ENCODE measurements at places on chromosomes 12 and 14.

DNA sequence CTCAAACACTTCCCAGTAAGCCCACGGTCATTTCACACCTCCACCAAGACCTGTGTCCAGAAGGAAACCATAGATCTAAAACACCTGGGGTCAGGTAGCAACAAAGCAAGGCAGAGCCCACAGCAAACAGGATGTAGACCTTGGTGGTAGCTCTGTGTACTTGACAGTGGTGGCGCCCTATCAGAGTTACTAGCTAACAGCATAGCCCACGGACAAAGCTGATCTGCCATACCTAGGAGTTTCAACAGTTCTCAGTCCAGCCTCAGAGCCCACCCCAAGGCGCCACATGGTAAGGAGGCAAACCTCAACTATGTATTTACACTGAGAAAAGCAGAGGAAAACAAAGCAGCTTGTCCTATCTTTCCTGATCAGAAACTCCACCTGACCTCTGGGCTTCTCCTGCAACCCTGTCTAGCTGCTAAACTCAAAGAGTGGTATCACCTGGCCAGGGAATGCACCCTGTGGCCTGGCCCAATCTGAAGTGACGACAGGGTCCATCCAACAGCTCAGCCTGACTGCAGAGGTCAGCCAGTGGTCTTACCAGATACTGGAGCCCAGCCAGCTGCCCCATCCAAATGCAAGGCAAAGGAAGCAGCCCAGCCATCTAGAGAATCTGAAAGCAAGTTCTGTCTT, 46.3 kb downstream of the STON2 start:
- DNase-seq: peak; percentile 62

DNA sequence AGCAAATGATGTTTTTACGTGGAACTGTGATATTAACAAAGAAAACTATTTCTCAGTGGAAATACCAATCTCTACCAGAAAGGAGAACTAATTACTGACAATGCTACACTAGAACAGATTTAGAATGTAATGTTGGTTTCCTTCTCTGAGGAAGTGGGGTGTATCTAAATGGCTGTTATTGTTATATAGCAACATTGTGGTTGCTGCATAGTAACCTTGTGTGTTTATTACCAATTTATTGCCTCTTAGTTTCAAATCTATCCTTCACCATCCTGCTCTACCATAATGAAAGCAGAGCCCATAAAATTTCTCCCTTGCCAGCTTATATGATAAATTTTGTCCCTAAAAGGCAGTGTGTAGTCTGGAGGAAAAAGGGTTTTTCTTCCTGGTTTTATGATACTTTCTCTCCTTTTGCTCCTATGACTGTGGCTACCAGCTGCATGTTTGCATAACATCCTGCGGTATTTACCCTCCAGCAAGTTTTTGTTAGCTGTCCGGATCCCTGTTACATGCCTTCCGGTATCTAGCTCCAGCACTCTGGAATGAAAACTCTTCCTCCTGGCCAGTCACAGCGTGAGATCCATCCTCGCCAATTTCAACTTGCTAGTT, 5.7 kb upstream of the KLRK1 start:
- no peak for DNase-seq

DNA sequence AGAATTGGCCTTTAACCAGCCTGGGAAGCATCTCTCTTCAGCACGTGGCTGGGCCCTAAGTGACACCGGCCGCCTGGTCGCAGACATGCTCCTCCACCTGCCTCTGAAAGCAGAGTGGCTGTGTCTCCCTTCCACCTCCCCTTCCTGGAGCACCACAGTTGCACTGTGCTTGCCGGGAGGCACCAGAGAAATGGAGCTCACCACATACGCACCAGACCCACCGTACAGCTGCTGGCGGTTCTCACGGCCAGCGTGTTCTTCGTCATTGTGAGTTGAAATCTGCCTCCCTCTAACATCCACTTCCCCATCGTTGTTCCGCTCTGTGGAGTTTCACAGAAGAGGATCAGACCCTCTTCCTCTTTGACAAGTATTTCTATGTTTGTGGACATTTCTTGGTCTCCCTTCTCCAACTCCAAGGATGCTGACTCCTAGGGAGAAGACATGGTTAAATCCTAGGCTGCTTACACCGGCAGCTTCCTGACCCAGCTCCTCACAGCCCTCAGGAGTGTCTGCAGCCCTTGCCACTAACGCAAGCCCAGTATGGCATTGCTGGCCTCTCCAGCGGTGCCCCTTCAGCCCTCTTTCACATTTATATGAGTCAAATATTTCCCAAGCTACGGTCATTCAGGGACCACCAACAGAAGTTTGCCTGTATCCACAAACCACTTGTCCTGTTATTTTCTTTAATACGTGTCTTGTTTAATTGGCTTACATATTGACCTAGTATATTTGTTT, 11.5 kb upstream of the KRT5 start:
- no peak for DNase-seq

GRCh38 chr14:21215130-21215878, 53.9 kb downstream of the HNRNPC start:
- DNase-seq: no peak

GRCh38 chr12:114683709-114684097, 272 bp downstream of the TBX3 start:
- no peak for DNase-seq

- no peak for DNase-seq
Measured at GRCh38 chr12:51536159-51536558, 54.9 kb upstream of the SCN8A start.

GRCh38 chr14:67508956-67509355, 20.4 kb upstream of the TMEM229B start:
- DNase-seq: no peak

GRCh38 chr12:65536876-65537681, 258.6 kb downstream of the MSRB3 start:
- no peak for DNase-seq

GRCh38 chr14:100286484-100287191, 19.6 kb downstream of the SLC25A29 start:
- no peak for DNase-seq

DNA sequence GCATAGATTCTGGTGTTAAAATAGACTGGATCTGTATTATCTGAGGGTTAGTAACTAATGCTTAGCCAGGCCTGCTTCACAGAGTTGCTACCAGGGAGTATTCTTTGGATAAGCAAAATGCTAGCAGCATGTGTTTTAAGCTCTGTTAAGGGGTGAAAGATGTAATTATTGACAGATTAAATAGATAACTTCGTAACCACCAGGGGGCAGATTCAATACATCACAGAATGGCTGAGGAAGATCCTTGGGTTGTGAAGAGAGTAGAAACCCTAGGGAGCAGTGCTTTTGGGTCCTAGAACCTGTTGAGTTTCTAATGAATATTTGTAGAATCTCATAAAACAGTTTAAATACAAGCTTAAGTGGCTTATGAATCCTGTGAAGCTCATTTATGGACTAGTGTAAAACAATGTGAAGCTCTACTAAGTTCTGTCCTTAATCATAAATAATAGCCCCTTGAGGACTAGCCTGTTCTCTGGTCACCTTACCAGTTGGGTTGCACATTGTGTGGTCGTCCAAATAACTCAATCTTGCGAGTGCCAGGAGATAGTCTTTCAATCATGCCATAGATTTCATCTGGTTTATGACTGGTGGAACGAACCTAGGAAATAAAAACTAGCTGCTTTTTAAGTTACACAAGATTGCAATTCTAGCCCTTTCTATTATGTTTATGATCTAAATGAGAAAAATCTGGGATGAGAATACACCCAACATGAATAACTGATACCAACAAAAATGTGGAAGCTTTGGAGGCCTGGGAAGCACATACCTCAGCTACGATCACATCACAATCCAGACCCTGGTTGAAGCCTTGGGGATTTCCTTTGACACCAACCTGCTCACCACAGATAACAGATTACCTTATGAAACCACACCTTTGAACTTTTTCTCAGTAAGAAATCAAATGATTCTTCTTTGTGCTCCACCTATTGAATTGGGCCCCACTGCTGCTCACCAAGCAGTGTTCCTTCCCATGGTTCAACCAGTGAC, 12.3 kb downstream of the METTL3 start:
- no peak for DNase-seq

GRCh38 chr14:94483729-94484275, 7.8 kb upstream of the SERPINA9 start:
- DNase-seq: no peak

GRCh38 chr12:104460973-104461698, 4.4 kb downstream of the CHST11 start:
- DNase-seq: no peak

DNA sequence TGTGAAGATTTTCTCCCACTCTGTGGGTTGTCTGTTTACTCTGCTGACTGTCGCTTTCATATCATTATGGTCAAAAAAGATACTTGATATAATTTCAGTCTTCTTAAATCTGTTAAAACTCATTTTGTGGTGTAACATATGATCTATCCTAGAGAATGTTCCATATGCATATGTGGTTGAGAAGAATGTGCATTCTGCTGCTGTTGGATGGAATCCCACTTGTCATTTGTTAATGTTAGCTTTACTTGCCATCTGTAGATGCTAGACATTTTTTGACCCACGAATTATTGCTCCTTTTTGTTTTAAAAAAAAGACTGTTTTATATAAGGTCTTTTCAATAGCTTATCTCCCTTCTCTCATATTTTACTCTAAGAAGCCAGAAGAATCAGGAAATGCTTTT, 26.3 kb upstream of the OR5AU1 start:
- DNase-seq: no peak

DNA sequence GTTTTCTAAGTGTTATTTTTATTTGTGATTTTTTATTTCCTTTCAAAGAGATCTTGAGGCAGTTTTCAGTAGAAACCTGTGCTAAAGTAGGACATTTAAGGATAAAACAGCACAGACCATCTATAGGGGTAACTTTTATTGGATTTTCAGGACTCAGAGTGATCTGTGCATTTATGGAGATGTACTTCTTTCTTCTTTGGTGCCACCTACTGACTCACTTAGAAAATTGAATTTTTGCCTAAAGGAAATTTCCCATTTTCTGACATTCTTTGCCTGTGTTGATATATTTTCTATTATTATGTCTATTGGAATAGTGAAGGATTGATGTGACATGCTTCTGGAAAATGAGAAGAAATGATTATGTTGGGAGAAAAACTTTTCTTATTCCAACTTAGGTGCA, 113.0 kb downstream of the UNC79 start:
- DNase-seq: no peak

DNA sequence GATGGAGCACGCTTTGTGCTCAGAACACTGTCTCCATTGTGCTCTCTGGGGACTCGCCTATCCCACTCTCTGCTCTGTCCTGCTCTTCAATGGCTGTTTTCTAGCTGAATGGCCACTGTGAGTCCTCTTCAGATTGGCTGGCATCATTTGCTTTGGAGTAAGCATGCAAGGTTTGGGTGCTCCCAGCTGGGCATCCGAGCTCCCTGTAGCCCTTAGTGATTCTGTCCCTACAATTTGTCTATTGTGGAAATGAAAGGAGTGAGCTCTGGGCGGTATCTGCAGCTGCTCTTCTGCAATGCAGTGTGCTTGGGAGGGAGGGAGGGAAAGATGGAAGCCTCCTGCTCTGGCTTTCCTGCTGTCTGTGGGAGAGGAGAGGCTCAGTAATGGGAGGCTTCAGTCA, 84.8 kb downstream of the SMOC1 start:
- no peak for DNase-seq

DNA sequence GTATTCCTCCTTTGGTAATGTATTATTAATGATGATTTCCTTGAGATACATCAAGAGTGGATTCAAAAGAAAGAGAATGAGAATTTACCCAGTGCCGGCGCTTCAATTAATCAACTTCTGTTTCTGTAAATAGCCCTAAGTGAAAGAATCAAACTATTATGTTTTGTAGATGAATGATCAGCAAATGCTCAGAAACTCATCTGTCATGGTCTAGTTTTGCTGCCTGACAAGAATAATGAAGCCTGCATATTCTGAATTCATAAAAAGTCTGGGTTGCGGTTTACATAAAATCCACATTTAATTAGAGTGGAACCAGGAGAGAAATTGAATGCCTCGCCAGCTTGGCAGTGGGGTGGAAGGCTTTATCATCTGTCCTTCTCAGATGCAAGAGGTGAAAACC, 325.3 kb downstream of the GALC start:
- DNase-seq: no peak

DNA sequence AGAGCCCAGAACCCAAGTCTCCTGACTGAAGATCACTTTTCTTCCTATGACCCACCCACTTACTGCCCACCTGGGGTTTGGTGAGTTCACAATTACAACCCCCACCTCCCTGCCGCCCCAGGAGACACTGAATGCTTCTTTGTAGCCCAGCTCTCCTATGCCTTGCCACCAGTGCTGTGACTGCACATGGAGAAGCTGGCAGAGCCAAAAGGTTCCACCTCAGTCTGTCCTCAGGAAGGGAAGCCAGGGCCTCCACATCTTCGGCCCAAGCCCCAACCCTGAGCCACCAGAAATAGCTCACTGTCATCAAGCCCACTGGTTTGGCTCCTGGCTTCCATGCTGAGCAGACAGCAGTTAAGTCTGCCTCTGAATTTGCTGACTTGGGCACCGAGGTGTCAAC, 25.6 kb downstream of the OTUB2 start:
- DNase-seq: peak; percentile 87

GRCh38 chr14:77902811-77903210, 102.9 kb downstream of the ADCK1 start:
- DNase-seq: no peak

DNA sequence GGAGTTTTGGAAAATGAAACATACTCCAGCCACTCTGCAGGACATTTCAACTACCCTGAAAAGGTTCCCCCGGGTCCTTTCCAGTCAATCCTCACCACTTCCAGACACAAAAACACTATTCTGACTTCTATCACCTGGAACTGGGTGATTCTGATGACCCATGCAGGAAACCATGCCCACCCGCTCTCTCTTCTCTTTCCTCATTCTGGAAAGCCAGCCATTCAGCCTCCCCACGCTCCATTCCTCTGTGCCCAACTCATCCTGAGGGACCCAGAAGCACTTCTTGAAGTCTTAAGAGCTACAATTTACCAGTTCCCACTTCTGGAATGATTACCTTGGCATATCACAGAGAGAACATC, 3.2 kb downstream of the CCDC88C start:
- no peak for DNase-seq

DNA sequence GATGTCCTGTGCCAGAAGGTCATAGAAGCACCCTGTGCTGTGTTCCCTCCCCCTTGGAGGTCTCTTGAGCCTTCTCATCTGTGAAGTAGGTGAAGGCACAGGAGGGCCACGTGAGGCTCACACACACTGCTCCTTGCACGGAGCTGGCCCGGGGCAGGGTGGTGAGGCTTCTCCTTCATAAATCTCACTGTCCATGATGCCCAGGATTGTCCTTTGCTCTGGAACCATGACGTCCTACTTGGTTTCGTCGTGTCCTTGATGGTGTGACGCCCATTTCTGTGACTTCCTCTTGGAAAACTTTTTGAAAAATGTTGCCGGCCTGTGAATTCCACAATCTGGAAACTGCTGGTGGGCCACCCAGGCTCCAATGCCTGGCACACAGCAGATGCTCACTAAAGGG, 34.4 kb downstream of the SH2B3 start:
- no peak for DNase-seq

- no peak for DNase-seq
Measured at GRCh38 chr14:33676135-33676566, 274.7 kb downstream of the EGLN3 start.

DNA sequence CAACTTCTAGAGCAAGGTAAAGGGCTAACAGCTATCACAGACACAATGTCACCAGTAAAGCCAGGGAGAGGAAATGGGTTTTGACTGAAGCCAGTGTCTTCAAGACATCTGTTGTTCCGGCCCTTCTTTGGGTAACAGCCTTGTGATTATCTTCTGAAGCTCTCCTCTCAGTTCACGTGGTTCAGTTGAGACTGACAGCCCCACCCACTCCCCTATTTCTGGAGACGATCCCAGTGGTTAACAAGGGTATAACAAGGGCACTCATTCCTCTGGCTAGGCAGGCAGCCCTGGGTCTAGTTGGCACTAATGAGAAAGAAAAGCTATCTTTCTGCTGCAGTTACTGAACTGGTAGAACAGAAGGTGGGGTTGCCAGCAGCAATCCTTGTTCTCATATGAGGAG, 6.9 kb downstream of the GNPTAB start:
- DNase-seq: no peak

All from esophagus muscularis mucosa (tissue), 4 donors.